Adipocyte (in vitro differentiated cells): ENCODE measurements at places on chromosomes 16 and 17.

GRCh38 chr16:88880226-88881006 lies 14.0 kb upstream of the PABPN1L start:
- no peak for DNase-seq

- DNase-seq, result no peak
Measured at GRCh38 chr17:17748179-17748578, 66.9 kb downstream of the RAI1 start.

DNA sequence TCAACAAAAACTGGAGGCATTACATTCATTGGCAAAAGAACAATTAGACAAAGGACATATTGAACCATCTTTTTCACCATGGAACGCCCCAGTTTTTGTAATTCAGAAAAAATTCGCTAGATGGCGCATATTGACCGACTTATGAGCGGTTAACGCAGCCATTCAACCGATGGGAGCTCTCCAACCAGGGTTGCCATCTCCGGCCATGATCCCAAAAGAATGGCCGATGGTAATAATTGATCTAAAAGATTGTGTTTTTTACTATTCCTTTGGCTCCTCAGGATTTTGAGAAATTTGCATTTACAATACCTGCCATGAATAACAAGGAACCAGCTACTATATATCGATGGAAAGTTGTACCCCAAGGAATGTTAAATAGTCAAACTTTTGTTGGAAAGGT lies 21.4 kb downstream of the ALOX15B start:
- DNase-seq, result peak; percentile 93

DNA sequence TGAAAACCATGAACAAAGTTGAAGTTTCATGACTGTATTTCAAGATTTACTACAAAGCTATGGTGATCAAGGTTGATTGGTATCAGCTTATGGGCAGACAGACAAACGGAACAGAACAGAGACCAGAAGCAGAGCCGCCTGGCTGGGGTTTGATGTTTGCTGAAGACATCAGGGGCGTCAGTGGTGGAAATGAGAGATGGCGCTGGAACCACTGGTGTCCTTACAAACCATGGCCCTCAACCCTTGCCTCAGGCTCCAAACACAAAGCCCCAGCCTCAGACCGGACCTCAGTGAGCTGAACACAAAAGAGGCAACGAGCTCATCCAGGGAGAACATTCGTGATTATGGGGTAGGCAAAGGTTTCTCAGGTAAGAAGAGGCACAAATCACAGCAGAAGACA lies 113.0 kb upstream of the METRNL start:
- no peak for DNase-seq

GRCh38 chr16:53091466-53092211 lies 36.8 kb downstream of the CHD9 start:
- DNase-seq, result peak; percentile 92

- DNase-seq, result peak; percentile 25
Measured at GRCh38 chr17:56676810-56677209, 83.3 kb downstream of the NOG start.

DNA sequence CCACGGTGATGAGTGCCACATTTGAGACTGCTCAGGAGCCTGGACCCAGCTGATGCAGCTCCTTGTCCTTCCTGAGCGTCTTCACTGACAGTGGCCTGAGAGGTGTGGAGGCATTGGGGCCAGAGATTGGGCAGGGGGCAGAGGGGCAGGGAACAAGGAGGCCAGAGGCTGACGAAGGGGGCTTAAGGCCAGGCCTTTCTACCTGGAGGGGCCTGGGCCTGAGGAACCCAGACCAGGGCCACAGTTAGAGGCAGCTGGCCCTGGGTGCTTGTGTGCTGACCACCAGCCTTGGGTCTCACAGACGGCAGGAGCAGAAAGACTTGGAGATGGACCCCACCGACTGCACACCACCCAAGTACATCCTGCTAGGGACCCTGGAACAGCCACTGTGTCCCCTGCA lies 168.2 kb upstream of the ZNF267 start:
- DNase-seq, result no peak

DNA sequence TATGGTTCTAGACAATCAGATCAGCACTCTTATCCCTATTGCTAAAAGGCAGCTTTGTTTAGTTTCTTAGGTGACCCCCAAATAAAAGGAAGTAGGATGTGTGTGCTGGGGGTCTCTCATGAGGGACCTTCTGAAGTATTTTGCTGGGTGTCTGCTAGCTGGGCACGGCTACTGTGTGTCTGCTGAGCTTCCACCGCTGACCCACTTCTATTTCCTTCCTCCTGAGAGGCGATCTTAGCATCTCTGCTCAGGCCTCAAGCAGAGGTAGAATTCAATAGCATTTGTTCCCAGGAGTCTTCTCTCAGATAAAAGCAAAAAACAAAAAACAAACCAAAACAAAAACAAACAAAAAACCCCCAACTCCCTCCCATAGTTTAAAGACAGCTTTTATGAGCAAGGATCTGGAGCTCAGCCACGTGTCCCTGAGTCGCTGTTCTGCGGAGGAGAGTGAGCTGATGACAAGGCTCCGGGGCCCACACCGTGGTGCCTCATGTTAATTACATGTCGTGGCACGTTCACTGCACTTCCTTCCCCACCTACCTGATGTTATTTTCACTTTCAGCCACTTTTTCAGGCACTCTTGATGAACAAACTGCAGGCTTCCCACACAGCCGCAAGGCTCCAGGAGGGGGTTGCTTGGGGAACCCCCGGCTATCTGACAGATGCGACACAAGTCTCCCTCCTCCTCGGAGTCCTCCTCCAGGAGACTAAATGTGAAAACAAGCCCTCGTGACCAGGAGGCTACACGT lies 83.5 kb downstream of the MARCHF10 start:
- DNase-seq, result no peak

DNA sequence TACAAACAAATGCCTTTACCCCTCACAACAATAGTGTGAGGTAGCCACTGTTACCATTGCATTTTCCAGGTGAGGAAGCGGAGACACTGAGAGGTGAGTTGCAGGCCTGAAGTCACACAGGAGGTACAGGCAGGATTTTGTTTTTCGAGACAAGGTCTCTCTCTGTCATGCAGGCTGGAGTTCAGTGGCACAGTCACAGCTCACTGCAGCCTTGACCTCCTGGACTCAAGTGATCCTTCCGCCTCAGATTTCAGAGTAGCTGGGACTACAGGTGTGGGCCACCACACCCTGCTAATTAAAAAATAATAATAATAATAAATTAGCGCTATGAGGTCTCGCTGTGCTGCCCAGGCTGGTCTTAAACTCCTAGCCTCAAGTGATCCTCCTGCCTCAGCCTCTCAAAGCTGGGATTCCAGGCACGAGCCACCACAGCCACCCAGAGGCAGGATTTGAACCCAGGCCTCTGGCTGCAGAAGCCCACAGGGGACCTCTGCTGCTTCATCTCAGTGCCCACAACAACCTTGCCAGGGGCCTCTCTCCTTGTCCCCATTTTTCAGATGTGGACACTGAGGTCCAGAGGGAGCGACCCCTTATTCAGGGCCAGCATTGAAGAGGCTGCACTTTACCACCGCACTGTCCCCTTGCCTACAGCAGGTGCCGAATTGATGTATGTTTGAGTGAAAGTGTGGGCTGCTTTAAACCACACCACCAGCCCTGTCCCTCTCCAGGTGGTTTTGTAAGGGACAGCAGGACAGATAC lies 16.0 kb upstream of the CIBAR2 start:
- no peak for DNase-seq

DNA sequence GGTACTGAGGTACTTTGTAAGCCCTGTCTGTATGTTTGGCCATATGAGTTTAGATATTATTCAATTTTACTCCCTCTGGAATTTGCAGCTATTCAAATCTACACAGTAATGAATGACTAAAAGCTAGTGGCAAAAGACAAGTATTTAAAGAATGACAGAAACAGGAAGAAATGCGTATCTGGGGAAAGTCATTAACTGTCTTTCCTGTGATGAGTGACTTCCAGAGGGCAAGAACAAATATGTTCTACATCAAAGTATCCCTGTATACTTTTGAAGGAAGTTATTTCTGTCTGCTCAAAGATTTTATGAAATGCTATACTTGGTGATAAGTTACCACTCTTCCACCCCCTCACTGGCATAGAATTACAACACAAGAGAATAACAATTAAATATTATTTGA lies 489.3 kb upstream of the SOX9 start:
- DNase-seq, result peak; percentile 39

- DNase-seq, result no peak
Measured at GRCh38 chr17:5864741-5865657, 205.2 kb upstream of the WSCD1 start.

DNA sequence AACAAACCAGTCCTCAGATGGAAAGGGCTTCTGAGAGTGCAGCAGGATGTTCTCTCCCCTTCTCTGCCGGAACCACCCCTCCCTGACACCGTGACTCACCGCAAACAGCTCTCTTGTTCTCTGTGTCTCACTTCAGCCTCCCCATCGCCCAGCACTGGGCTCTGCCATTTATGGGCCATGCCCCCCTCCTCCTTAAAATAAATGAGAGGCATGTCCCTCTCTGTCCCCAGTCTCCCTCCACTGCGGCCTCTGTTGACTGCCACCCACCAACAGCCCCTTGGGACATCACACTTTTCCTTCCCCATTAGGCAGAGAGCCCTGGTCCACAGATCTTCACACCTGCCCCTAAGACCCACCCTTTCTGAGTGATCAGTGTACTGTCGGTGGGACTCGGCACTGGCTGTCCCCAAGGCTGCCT lies 6.3 kb downstream of the CCDC102A start:
- peak; percentile 46 for DNase-seq

GRCh38 chr17:11952610-11953009 lies 44.7 kb downstream of the ZNF18 start:
- DNase-seq, result no peak

GRCh38 chr17:79192503-79193351 lies 118.1 kb downstream of the ENGASE start:
- DNase-seq, result peak; percentile 61

- DNase-seq, result no peak
Measured at GRCh38 chr16:87107201-87107600, 210.0 kb downstream of the C16orf95 start.

GRCh38 chr17:18017958-18018357 lies 21.0 kb downstream of the ATPAF2 start:
- DNase-seq, result no peak

DNA sequence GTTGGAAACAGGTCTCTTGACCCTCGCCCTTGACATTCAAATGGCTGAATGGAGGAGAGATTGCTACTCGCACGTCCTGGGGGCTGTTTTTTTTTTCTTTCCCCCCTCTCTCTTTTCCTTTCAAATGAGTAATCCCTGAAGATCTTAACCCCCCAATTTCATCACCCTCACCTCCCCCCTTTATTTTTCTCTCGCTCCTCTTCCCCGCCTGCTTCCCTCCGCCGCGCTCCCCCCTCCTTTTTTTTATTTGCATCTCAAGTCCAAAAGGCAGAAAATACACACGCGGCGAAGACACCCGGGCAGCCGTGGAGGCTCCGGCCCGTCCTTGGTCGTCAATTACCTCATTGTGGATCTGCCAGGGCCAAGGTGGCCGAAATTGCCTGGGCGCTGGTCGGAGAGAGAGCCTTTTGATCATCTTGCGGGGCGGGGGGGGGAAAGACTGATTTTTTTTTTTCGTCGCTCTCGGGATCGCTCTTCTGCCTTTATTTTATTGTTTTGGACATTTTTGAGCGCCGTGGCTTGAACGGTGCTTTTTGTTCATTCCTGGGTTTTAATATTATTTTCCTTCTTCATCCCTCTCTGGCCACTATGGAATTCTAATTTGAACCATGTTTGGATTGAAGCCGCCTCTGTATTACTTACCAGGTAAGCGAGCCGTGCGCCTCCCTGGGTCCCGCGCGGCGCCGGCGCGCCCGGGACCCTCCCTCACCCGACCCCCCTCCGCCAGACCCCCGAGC lies 57.2 kb upstream of the GSE1 start:
- peak; percentile 62 for DNase-seq
